ENCODE measurements at places on chromosomes 3 and 15.

- no peak for DNase-seq
These were observed 32.2 kb downstream of the LIPC start for GRCh38 chr15:58463815-58464650.

DNA sequence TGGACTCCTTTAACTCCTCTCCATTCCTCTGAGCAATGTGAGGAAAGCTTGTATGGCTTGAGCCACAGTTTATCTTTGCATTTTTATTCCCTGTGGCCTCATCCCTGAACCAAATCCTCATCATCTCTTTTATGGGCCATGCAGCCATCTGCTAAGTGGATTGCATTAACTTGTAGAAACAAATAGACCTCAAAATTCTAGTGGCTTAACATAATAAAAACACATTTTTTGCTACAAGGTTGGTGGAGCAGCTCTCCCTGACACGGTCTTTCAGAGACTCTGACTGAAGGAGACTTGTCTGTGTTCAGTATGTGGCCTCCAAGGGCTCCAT, 135.3 kb downstream of the RPL22L1 start:
- DNase-seq, result no peak

GRCh38 chr3:50562861-50563260, 4.7 kb downstream of the C3orf18 start:
- peak; percentile 39 for DNase-seq

- peak; percentile 97 for DNase-seq
These were observed 8.2 kb downstream of the SLC6A6 start for GRCh38 chr3:14410503-14411165.

GRCh38 chr3:136428167-136428566, 178.0 kb downstream of the PCCB start:
- no peak for DNase-seq

DNA sequence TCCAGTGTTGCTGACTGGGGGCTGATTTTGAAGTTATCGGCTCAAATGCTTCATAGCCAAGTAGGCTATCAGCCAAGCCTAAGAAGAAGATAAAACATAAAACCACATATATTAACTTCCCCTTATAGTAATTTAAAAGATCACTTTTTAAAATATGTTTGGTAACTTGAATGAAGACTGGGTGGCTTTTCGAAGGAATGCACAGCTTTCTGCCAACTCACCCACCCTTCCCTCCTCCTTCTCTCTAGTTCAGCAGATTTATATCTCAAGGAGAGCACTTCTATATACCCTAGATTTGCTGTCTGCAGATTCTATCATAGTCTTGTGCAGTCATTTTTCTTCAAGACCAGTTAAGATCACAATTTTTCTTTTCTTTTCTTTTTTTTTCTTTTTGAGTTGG, 189.4 kb upstream of the CHRM5 start:
- no peak for DNase-seq

DNA sequence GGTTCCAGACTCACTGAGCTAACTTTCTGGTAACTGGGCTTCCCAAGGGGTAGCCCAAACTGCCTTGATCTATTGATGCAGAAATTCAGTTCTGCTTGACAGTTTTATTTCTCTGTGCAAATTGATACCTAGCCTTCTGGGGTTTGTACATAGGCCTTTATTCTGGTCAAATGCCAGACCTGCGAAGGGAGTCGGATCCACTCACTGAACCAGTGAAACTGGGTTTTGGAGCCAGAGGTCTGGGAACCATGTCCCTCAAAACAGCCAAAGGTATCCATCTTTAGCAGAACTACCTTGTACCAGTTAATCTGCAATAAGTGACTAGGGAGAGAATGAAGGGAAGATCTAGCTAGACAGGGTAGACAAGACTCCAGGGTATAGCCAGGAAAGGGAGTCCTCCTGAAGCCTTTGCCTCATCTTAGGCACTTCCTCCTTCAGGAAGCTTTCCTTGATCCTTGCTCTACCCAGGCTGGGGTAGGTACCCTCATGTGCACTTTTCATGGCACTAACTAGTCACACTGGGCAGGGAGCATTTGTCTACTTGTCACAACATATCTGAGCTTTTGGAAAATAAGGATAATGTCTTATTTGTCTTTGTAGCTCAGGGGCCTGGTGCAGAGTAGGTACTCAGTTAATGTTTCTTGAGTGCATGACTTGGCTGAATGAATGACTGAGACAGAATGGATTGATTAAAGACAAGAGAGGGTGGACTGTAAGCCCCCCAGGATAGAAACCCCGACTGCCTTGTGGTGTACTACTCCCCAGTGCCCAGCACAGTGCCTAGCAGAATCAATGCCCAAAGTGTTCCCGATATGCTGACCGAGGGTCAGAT, 1.4 kb upstream of the SNX33 start:
- DNase-seq, result no peak

DNA sequence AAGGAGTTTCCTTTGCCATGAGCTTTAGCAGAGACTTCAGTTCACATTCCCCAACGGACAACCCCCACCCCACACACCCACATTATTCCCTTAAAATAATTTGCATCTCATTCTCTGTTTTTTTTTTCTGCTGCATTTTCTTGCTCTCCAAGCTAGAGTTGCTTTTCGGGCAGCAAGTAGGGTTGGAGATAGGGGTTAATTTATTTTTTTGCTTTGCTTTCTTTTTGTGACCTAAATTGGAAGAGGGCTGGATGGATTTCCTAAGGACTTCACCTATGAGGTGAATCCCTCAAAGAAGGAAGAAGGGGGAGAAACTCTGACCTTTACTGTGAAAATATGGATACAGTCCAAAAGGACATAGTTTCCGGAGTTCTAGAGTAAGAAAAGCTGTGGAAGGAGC, 6.6 kb downstream of the SOX2 start:
- DNase-seq, result no peak

- peak; percentile 36 for DNase-seq
These were observed 14.4 kb upstream of the TM4SF4 start for GRCh38 chr3:149460117-149460516.

- DNase-seq, result no peak
These were observed 13.2 kb downstream of the IQCB1 start for GRCh38 chr3:121821421-121822199.

DNA sequence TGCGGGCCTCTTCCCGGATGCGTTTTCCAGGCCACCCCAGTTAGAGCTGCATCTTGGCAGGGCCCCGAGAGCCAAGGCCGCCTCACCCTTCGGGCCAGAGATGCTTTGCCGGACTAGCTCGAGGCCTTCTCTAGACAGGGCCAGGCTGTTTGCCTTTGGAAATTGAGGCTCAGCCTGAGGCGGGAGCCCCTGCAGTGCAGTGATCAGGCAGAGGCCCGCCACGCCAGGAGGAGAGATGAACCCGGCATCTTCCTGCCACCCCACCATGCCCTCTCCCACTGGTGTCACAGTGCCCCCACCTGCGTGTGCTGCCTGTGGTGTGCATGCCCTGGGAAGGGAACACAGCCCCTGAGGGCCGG, 8.9 kb upstream of the ROPN1B start:
- no peak for DNase-seq
